ENCODE measurements at places on chromosomes 2 and 18.

DNA sequence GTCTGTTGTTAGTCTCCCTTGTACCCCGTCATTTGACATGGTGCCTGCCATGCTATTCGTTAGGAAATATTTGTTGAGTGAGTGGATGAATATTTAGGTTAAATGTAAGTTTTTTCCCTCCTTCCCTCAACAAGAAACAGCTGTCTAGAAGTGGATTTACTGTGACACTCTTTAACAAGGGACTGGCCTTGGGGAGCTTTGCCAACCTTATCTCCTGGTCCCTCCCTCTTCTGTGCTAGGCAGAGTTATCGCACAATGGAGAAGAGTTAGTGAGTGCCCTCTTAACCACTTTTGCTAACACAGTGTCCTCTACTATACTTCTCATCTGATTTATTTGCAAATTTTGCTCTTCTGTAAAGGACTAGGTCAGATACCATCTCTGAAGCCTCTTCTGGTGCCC lies 61.2 kb downstream of the DIS3L2 start:
- DNase-seq, result no peak

DNA sequence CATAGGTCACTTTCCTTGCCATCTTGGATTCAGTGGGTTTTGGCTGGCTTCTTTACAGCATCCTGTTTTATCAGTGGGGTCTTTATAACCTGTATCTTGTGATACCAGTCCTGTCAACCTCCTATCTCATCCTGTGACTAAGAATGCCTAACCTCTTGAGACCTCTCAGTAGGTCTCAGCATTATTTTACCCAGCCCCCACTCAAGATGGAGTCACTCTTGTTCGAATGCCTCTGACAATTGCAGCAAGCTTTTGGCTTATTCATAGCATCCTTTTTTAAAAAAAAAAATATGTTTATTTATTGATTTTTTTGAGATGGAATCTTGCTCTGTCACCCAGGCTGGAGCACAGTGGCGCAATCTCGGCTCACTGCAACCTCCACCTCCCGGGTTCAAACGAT lies 24.7 kb upstream of the IGFBP2 start:
- no peak for DNase-seq

- no peak for DNase-seq
Observed at GRCh38 chr18:51151568-51152511, 45.6 kb downstream of the MEX3C start.

GRCh38 chr2:213475433-213475832 lies 191.2 kb downstream of the SPAG16 start:
- DNase-seq, result no peak

GRCh38 chr2:148557844-148558436 lies 86.6 kb upstream of the EPC2 start:
- no peak for DNase-seq

GRCh38 chr18:80046011-80046410 lies 11.8 kb downstream of the RBFA start:
- no peak for DNase-seq

- peak; percentile 4 for DNase-seq
Observed at GRCh38 chr2:169397697-169398096, 35.4 kb upstream of the LRP2 start.

DNA sequence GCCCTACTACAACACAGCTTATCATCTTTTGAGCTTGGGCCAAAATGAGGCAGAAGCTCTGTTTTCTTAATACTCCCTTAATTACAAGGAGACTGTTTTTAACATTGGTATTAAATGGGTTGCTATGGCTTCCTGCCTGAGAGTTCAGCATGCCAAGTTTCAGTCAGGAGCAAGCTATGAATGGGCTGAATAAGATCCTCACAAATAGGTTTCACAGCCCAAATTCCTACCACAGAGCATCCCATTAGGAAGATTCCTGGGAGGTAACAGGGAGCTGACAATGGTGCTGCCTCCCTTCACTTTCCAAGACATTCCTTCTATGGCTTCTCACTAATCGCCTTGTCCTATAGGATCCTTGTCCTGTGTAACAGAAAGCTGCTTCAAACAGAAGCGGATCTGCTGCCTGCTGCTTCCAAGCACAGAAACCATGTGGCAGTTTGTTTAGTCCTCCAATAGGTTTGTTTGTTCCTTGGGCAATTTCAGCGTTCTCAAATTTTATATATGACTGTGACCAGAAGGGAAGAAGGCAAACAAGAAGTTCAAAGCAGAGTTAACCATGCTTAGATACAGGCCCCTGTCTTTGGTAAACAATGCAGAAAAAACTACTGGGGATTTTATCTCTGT lies 70.9 kb downstream of the NCKAP5 start:
- no peak for DNase-seq

GRCh38 chr2:215536510-215536909 lies 100.6 kb upstream of the FN1 start:
- DNase-seq, result no peak

- no peak for DNase-seq
Observed at GRCh38 chr18:7480879-7481278, 86.2 kb upstream of the PTPRM start.

- no peak for DNase-seq
Observed at GRCh38 chr2:239397931-239398471, 2.8 kb downstream of the HDAC4 start.

DNA sequence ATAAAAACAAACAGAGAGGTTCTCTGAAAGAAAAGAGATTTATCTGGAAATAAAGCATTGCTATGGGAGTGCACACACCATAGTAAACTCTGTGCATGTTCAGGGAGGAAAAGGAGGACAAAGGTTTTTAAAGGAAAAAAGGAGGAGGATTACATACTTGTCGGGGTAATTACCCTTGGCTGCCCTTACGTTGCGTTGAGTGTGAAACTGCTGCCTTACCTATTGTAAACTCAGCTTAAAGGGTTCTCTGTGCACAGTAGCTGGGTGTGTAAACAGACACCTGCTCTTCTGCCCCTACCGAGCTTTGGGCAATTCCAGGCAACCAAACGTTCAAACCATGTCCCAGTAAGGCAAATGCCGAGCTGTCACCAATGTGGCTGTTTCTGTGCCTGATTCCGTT lies 29.6 kb upstream of the PXDN start:
- DNase-seq, result no peak

GRCh38 chr2:30022444-30023071 lies 101.2 kb upstream of the ALK start:
- no peak for DNase-seq

DNA sequence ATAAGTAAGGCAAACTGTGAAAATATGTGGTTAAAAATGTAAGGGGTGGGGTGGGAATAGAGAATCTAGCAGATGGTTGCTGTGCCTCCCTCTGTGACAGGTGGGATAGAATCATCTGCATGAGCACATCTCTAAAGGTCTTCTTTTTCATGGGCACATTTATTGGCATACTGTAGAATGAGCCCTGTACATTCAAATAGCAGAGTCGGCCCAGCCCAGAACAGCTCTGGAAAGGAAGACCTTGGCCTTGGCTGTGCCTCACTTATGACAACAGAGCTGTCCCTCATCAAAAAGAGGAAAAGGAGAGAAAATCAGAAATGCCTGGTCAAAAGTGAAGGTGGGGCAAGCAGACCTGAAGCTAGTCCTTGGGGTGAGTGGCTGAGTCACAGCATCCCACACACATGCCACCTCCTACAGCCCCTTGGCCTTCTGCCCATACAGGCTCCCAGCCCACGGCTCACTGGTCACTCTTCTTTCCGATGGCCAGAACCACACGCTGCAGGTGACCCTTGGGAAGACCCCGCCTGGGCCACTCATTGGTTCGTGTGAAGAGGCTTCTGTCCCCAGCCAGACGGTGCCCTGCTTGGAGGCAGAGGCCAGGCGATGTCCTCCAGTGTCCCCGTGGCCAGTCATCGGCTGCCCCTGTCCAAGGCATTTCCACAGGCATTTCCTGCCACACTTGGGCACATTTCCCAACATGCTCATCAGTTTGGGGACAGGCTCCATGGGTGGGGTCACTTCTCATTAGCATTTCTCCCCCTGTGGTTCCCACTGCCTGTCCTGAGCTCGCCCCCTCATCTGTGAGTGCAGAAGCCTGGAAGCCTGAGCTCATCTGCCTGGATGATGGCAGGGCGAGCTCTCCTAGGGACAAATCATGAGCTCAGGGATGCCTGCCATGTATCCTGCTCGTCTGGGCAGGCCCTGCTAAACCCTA lies 113.6 kb downstream of the MCFD2 start:
- DNase-seq, result no peak

- no peak for DNase-seq
Observed at GRCh38 chr2:222715742-222716141, 44.3 kb downstream of the MOGAT1 start.

- DNase-seq, result no peak
Observed at GRCh38 chr2:5540856-5541255, 151.3 kb upstream of the SOX11 start.

GRCh38 chr2:40316620-40317019 lies 135.3 kb downstream of the SLC8A1 start:
- DNase-seq, result no peak

DNA sequence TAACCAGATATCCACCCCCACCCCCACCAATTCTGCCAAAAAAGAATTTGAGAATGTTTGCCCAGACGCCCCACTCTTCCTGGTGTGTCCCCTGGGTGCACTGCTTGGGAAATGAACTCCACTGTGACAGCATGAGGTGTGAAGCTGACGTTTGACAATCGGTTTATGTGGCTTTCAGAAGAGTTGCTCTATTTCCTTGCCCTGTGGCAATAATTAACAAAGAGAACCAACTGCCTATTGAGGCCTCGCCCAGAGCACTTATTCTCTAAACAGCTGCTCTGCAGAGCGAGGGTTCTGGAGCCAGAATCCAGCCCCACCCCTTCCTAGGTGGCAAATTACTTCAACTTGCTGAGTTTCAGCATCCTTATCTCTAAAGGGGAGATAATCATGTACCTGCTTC lies 115.8 kb upstream of the SIX3 start:
- DNase-seq, result no peak

DNA sequence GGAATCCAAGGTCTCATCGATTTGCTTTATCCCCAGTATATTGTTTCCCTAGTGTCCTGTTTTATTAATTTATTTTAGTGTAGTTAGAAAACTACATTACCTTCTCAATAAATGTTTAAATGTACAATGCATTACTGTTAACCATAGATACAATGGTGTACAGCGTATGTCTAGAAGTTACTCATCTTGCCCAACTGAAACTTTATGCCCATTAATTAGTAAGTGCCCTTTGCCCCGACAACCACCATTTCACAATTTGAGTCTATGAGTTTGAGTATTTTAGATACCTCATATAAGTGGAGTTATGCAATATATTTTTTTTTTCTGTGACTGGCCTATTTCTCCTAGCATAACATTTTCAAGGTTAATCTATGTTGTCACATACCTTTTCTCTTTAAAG lies 1343.0 kb upstream of the SLC39A10 start:
- no peak for DNase-seq

DNA sequence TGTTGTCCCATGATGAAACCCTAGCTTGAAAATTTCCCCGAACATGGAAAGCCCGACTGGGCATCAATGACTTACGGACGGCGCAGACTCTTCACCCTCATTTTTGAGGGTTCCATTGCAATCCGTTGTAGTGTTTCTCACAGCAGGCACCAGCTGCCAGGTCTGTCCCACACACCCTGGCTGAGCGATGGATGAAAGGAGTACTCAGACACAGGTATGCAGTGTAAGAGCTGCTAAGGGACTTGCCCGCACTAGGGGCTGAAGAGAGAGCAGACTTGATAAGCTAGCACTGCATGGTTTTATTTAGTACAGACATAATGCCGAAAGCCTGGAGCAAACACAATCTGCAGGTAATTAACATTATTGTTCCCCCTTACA lies 15.8 kb downstream of the DYNAP start:
- no peak for DNase-seq

DNA sequence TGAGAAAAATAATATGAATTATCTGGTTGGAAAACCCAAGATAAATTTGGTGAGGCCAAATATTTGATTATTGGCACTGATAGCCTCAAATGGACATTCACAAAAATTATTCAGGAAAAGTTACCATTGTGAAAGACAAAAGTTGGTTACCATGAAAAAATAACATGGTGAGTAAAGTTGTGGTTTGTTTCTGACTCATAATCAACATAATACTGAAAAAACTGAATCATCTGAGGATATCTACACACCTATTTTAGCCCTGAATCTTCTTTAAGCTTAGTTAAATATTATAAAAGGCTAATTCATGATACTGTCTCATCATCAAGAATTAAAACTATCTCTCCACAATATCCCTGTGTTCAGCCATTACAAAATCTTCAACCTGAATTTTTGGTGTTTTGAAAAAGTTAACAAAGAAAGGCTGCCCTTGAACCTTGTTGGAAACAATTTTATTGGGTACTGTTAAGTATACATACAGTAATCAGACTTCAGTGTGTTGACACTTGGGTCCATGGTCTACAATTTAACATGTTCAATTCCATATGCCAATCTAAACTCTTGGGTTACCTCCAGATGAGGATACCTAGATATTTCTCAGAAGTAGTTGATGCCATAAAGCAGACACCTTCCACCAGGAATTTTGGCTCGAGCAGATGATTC lies 607.5 kb upstream of the SLC39A10 start:
- no peak for DNase-seq

GRCh38 chr18:51527826-51528225 lies 330.3 kb upstream of the MEX3C start:
- no peak for DNase-seq

GRCh38 chr2:105731511-105731910 lies 13.2 kb upstream of the NCK2 start:
- no peak for DNase-seq
